ENCODE measurements at places on chromosomes 16 and 17. TPM values are rescaled to one million over a fixed set of nuclear protein-coding genes. Genes with fewer than 3 reads are reported as not detected.

The CDRT15 gene
- polyA plus RNA-seq, result not detected

The DHRS7C gene
- not detected for polyA plus RNA-seq

The BCAR1 gene
- polyA plus RNA-seq, result not detected

The CACNG1 gene
- polyA plus RNA-seq, result not detected

The MYH1 gene
- not detected for polyA plus RNA-seq

The CCDC200 gene
- polyA plus RNA-seq, result not detected

The HYDIN gene
- polyA plus RNA-seq, result not detected

The EMP2 gene
- polyA plus RNA-seq, result not detected

The SPAG5 gene
- not detected for polyA plus RNA-seq

The CDH15 gene
- not detected for polyA plus RNA-seq

- H3K27me3 ChIP-seq, result no peaks in the 10 kb centered on the region
- H3K36me3 ChIP-seq, result no peaks in the 10 kb centered on the region
- H3K4me1 ChIP-seq, result no peaks in the 10 kb centered on the region
- no peak for DNase-seq
These were observed 83.5 kb downstream of the AMFR start for GRCh38 chr16:56341656-56342399.

- H3K4me3 ChIP-seq, result peak overlapping the region; percentile 58
- peak overlapping the region; percentile 70 for H3K27ac ChIP-seq
- peaks cover 77% of the 10 kb centered on the region for H3K4me1 ChIP-seq
- peaks cover 3% of the 10 kb centered on the region for H3K36me3 ChIP-seq
These were observed 18.6 kb downstream of the CREBBP start for GRCh38 chr16:3861808-3862451.

GRCh38 chr16:10756574-10756973 is 12.9 kb downstream of the NUBP1 start:
- peak overlapping the region; percentile 8 for H3K27ac ChIP-seq
- H3K4me1 ChIP-seq, result peaks cover 43% of the 10 kb centered on the region
- peaks cover 69% of the 10 kb centered on the region for H3K36me3 ChIP-seq
- H3K4me3 ChIP-seq, result no peak overlapping the region

- H3K4me3 ChIP-seq, result no peak overlapping the region
- no peak for DNase-seq
- no peaks in the 10 kb centered on the region for H3K4me1 ChIP-seq
- H3K27me3 ChIP-seq, result peaks cover 8% of the 10 kb centered on the region
- H3K27ac ChIP-seq, result no peak overlapping the region
- no peaks in the 10 kb centered on the region for H3K36me3 ChIP-seq
These were observed 15.1 kb upstream of the BAHCC1 start for GRCh38 chr17:81380131-81380530.

GRCh38 chr17:40479754-40480480 is 21.5 kb downstream of the TNS4 start:
- H3K4me3 ChIP-seq, result no peak overlapping the region
- peaks cover 15% of the 10 kb centered on the region for H3K4me1 ChIP-seq
- peak overlapping the region; percentile 45 for H3K27ac ChIP-seq
- DNase-seq, result peak; percentile 46
- no peaks in the 10 kb centered on the region for H3K27me3 ChIP-seq
- no peaks in the 10 kb centered on the region for H3K36me3 ChIP-seq

DNA sequence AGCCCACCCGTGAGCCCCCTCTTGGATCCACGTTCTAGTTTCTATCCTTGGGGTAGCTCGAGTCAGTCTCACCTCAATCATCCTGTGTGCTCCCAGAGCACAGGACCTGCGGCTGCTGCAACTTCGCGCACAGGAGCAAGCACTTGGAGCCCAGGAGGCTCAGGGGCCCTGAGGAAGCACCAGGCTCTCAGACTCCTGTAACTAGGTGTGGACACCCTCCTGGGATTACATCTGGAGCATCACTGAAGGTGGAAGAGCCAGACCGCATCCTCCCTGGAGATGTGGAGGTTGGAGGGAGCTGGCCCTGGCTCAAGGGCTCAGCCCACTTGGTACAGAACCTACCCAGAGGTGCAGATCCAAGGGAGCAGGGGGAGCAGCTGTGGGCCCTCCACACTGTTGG is 2.7 kb downstream of the HBQ1 start:
- DNase-seq, result no peak
- H3K4me3 ChIP-seq, result no peak overlapping the region
- H3K36me3 ChIP-seq, result peaks cover 9% of the 10 kb centered on the region

- H3K36me3 ChIP-seq, result no peaks in the 10 kb centered on the region
- peaks cover 48% of the 10 kb centered on the region for H3K4me1 ChIP-seq
- H3K27ac ChIP-seq, result peak overlapping the region; percentile 72
- no peaks in the 10 kb centered on the region for H3K27me3 ChIP-seq
- DNase-seq, result peak; percentile 87
These were observed 6.4 kb upstream of the GRN start for GRCh38 chr17:44338702-44339101.

DNA sequence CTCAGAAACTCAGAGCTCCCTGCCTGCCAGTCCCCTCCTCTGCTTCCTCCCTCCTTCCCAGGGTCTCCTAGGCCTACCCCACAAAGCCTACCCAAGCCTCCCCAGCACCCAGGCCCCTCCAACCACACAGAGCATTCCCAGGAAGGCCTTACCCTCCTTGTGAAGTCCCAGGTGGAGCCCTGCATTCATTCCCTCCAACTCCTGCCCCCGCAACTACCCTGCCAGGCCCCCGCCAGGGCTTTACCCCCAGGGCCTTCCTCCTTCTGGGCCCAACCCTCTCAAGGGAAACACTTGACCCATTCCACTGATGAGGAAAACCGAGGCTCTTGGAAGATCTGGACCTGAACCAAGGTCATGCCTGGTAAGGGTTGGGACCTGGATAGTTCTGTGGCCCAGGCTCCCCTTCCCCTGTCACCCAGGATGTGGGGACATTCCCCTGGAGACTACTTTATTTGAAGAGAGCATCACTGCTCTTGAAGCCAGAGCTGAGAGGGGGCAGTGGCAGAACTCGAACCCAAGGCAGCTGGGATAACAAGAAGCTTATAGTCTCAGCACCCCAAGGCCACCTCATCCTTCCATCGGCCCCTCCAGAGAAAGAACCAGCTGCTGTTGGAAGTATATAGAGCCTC is 12.5 kb downstream of the PLLP start:
- peaks cover 24% of the 10 kb centered on the region for H3K4me1 ChIP-seq
- DNase-seq, result no peak
- H3K36me3 ChIP-seq, result no peaks in the 10 kb centered on the region
- no peak overlapping the region for H3K27ac ChIP-seq
- H3K27me3 ChIP-seq, result no peaks in the 10 kb centered on the region

GRCh38 chr16:35730251-35730650 is 2270.8 kb downstream of the TP53TG3F start:
- H3K4me1 ChIP-seq, result no peaks in the 10 kb centered on the region
- DNase-seq, result no peak
- H3K4me3 ChIP-seq, result no peak overlapping the region
- H3K36me3 ChIP-seq, result no peaks in the 10 kb centered on the region

GRCh38 chr16:3816326-3816725 is 64.2 kb downstream of the CREBBP start:
- no peaks in the 10 kb centered on the region for H3K27me3 ChIP-seq
- H3K4me3 ChIP-seq, result no peak overlapping the region
- no peak for DNase-seq
- no peak overlapping the region for H3K27ac ChIP-seq

DNA sequence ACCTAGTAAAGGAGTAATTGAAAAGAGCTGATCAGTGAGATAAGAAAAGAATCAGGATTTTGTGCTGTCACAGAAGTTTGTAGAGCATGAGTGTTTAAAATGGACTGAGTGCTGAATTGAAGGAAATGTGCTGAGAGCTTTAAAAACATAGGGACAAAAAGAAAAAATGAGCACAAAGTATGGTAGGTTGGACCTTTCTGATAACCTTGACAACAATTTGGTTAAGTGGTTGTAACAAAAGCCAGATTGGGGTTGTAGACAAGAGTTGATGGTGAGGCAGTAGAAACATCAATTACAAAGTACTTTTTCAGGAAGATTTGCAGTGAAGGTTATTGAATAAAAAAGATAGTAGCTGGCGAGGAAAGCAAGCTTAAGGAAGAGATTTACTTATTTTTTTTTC is 674.7 kb upstream of the KIF2B start:
- H3K36me3 ChIP-seq, result no peaks in the 10 kb centered on the region
- H3K27me3 ChIP-seq, result no peaks in the 10 kb centered on the region
- no peak for DNase-seq
- H3K4me1 ChIP-seq, result no peaks in the 10 kb centered on the region
- no peak overlapping the region for H3K27ac ChIP-seq
- no peak overlapping the region for H3K4me3 ChIP-seq

DNA sequence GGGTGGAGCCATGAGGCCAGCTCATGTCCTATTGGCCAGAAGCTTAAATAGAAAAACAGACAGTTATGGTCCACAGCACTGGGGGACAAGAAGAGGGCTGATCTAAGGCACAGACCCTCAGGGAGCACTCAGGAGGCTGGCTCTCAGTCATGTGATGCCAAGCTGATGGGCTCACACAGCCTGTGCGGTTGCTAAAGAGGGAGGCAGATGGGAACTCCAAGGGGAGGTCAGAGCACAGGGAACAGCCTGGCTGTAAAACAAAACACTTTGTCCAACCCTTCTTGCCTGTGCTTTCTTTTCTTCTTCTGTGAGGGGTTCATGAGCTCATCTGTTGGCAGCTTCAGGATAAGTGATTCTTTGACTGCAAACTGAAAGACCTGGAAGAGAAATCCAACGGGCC is 27.2 kb downstream of the CNTNAP1 start:
- H3K36me3 ChIP-seq, result peaks cover 93% of the 10 kb centered on the region
- no peak for DNase-seq
- no peaks in the 10 kb centered on the region for H3K27me3 ChIP-seq
- no peaks in the 10 kb centered on the region for H3K4me1 ChIP-seq
